Forelimb muscle (tissue), 1 donor: ENCODE measurements at places on chromosomes 3 and 15. TPM values are rescaled to one million over a fixed set of nuclear protein-coding genes. Genes with fewer than 3 reads are reported as not detected.

SOX2 gene
- 0.10 TPM for polyA plus RNA-seq

- no peak for DNase-seq
These were observed 551 bp downstream of the DNAJC13 start for GRCh38 chr3:132417695-132418411.

GRCh38 chr15:69289342-69290146, 9.2 kb upstream of the PAQR5 start:
- DNase-seq, result no peak

- no peak for DNase-seq
These were observed 413.5 kb downstream of the TIGIT start for GRCh38 chr3:114707252-114707860.

GRCh38 chr15:67107014-67107812, 41.8 kb downstream of the SMAD3 start:
- DNase-seq, result no peak

- no peak for DNase-seq
These were observed 73.4 kb downstream of the LRRC28 start for GRCh38 chr15:99324700-99325099.

DNA sequence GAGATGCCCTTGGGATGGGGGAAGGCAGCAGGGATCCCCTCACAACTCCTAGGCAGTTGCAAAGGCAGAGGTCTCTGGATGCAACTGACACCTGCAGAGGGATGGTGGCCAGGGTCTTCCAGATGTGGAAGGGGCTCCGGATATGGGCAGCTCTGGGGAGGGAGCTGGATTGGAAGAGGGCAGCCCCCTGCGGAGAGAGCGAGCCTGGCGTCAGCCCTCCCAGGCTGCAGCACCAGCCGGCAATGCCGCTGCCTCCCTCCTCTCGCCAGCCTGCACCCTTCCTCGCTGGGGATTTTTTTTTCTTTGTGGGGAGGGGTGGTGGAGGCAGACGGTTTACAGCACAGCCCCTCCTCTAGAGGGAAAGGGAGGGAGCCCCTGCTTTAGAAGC, 1.6 kb downstream of the INSYN1 start:
- no peak for DNase-seq
